ENCODE measurements at places on chromosomes 4 and X.

GRCh38 chr4:8199594-8200301 lies 658 bp downstream of the SH3TC1 start:
- no peak for DNase-seq

GRCh38 chr4:153198719-153199118 lies 5.5 kb upstream of the TRIM2 start:
- no peak for DNase-seq

- no peak for DNase-seq
Measured at GRCh38 chr4:128153800-128154199, 92.7 kb downstream of the LARP1B start.

GRCh38 chrX:69089203-69089602 lies 76.0 kb downstream of the PJA1 start:
- no peak for DNase-seq
